NCI-H1436 treated with DMSO at 0.1 percent for 48 hours (cell line): ENCODE measurements at places on chromosomes 4 and X.

- DNase-seq: no peak
These were observed 117.5 kb downstream of the TSPAN7 start for GRCh38 chrX:38678821-38679220.

- DNase-seq: no peak
These were observed 237.9 kb downstream of the PACRGL start for GRCh38 chr4:20938204-20938603.

DNA sequence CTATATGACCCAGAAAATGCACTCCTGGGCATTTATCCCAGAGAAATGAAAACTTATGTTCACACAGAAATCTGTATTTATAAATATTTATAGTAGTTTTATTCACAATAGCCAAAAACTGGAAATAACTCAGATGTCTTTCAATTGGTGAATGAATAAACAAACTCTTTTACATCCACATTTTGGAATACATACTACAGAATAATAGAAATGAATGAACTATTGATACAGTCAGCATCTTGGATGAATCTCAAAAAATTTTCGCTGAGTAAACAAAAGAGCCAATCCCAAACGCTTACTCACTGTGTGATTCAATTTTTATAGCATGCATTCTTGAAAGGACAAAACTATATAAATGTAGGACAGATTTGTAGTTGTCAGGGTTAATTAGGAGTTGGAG is 75.1 kb upstream of the HTR2C start:
- no peak for DNase-seq

DNA sequence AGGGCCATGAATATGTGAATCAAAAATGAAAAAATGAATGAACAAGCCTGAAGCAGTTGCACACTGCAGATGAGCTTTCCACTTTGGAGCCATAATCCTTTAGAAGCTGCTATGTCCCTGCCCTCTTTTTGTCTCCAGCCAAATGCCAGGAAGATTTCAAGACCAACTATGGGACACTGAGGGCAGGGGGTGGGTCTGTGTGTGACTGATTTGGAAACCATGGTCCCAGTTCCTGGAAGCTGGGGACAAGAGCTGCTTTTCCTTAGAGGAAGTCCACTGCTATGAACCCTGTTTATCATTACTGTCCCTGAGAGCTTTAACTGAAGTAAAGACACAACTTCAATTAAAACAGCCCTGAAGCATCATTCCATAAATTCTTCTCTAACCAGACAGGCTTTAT is 153.9 kb upstream of the GPC4 start:
- no peak for DNase-seq

GRCh38 chrX:130997314-130997713 is 60.8 kb upstream of the ARHGAP36 start:
- DNase-seq: no peak

DNA sequence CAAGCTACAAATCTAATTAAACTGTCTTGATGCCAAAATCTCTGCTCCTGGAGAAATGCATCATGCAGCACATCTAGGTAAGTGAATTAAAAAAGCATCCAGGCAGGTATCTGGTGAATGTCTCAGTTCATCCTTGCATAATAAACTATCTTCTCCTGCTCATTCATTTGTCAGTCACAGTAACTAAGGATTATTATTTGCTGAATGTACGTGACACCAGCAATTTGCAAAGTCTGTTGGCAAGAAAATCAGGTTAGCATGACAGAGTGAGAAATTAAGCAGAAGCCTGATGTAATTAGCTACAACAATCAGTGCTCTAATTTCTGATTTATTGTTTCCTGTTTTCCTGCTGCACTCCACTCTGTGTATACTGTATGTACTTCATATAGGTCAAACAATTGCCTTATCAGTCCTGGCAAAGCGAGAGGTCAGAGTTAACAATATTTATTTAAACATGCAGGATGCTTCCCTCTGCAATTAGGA is 213.6 kb downstream of the FBXO8 start:
- no peak for DNase-seq

DNA sequence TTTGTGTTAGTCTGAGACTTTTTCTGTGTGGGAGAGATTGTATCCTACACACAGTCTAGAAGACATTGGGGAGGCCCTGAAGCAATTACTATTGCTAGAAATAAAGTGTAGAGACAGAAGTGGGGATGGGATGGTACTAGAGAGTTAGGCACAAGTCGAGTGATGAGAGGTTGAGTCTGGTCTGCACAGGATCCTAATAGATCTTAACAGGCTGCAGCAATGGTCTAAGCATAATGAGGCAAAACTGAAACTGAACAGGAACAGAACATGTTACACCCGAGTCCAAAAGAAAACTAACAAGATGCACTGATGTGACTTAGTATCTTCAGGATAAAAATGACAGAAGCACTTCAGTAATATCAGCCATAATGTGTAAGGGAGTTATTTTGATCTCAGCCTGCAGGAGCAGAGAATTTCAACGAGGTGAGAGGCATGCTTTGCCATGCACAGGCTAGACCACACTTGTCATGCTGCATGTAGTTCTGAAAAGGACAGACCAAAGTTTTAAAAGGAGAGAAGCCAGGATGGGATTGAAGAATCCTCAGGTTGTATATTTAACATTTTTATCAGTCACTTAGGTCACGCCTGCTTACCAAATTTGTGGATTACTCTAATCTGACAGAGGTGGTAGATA is 205.8 kb upstream of the BOD1L1 start:
- DNase-seq: no peak
